ENCODE measurements at places on chromosomes 16 and 17.

DNA sequence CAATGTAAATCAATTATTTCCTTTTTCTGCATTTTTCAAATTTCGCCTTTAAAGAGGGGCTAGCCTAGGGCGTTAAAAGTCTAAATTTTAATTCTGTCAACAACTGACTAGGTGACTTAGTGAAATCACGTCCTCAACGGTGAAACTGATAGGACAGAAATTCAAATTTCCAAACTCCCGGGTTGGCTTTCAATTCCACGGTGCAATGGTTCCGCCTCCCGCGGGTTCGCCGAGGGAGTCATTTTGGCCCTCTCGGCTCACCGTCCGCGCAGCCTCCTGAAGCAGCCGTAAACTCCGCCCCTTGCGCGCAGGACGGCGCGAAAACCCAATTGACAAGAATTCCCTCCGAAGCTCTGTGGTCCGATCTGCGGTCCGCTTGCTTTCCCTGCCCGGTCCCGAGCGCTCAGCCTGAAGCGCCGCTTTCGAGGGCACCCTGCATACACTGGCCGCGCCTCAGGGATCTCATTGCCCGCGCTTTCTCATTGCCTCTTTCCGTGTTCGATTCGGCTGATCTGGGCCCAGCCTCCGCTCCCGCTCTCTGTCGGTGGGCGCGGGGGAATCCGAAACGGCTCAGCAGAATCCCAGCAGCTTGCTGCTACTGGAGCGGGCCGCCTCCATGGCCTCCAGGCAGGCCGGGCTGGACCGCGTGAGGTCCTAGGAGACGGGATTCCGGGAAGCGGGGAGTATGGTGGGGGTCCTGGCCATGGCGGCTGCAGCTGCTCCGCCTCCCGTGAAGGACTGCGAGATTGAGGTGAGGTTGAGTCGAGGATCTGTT is at the start of gene ATAD5:
Gene ATAD5 (plus strand): TSS at position 304 of the 775 bp plus-strand sequence. CDS start 382 bp downstream, at position 686.
- peak; percentile 70 for DNase-seq

DNA sequence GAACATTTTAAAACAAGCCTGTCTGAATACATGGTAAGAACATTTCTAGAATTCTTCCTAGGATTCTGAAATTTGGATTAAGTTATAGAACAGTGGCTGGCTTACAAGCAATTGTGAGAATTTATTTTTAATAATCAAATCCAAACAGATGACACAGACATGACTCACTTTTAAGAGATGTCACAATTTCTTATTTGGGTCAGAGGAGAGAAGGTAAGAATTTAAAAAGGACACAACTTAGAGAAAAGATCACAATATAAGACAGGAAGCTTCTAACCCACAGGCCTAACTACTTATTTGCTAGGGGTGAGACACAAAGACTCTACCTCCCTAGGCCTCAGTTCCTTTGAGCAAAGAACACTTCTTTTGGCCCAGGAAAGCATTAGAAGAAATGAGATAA is 32.7 kb downstream of the ZZEF1 start:
- no peak for DNase-seq

DNA sequence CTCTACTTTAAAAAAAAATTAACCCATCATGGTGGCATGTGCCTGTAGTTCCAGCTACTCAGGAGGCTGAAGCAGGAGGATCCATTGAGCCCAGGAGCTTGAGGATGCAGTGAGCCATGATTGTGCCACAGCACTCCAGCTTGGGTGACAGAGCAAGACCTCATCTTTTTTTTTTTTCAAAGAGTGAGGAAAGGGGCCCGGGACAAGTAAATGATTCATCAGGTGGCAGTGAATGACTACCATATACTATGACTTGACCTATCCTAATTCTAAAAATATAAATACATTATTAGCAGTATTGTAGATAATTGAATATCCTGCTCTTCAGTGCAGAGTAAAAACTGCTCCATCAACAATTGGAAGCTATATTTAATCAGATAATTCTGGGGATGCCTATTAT is 55.3 kb downstream of the CLUH start:
- DNase-seq: no peak

DNA sequence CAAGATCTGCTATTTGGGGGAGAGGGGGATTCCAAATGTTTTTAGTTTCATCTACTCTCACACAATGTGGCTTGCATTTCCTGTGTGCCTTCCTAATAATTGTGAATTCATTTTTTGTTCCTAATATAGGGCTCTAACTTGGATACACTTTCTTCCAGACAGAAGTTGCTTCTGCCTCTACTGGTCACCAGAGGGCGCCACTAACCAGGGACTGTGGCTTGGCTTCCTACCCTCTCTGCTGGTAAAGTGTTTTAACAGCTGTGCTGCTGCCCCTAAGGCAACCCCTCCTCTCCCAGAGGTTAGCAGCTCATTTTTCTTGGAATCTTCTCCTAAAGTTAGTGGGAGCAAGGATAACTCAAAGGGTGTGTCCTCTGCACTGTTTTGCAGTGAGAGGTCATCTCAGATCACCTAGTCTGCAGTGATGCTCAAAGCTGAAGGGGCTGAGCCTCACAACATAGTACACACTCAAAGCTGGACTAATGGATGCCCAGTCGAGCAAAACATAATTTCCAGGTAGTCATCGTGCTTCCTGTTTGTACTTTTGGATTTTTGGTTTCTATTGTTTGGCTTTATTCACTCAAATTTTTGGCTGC is 5.0 kb upstream of the PRSS54 start:
- no peak for DNase-seq

DNA sequence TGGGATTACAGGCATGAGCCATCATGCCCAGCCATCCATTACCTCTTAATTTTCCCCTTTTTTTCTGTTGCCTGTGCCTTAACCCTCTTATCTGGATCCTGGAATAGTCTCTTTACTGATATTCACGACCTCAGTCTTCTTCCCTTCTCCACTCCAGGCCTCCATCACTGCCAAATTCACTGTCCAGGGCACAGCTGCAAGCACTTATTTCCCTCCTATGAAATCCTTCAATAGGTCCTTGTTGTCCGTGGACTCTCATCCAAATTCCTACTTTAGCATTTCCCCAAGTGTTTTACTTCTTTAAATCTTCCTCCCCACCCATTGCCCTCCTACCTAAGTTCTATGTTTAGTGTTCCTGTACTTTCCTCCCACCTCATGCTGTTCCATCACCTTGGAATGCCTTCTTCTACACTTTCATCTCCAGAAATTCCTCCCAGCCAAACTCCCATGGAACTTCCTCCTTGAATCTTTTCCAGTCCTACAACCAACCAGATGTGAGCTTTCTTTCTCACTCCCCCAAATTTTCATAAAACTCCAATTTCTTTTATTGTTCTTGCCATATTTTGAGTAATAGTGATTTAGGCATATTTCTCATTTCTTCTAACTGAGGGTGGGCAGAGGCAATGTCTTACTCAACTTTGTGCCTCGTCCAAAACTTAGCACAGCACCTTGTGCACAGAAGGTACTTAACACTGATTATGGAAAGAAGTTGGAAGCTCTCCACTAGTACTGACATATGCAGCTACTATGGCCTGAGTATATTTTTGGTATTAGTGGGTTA is 35.3 kb downstream of the FAM20A start:
- no peak for DNase-seq

DNA sequence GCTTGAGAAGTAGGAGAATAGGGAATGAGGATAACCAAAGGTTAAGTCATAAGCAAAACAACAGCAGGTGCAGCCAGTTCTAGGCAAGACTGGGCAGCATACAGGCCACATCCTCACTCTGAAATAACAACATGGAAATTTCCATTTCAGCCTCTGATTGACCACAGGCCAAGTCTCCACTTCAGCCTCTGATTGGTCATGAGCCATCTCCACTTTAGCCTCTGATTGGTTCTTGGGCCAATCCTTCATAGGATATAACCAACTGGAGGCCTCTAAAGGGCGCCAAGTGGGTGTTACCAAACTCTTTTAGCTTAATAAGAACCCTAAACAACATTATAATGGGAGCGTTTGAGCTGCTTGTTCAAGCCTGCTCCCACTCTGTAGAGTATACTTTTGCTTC is 512.0 kb downstream of the NPIPA7 start:
- DNase-seq: no peak

DNA sequence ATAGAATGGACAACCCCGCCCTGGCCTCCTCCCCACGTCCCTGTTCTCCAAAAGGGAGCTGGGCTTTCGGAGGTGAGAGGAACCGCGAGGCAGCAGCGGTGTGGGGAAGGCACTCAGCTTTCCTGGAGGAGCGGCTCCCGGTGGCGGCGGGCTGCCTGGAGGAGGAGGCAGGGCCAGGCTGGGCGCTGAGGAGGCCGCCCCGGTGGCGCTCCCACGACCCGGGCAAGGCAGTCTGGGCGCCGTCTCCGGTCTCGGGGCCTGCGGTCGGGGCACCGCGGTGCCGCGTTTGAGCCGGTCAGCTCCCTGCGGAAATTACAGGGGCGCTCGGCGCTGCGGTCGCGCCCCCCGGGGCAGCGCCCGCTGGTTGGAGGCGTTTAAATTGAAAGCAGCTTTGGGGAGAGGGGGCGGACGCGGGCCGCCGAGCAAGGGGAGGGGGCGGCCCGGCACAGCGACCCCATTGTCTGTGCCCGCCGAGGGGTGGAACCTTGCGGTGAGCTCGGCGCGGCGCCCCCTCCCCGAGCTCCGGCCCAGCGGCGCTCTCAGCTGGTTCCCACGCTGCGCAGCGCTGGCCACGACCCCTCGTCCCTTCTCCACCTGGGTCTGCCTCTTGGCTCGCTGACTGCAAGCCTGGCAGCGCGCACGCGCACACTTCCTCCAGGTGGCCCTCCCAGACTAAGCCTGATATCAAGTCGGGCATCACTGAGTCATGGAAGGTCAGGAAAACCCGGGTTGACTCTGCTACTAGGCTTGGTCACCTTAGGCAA is 58.7 kb upstream of the DLX4 start:
- DNase-seq: peak; percentile 4

- no peak for DNase-seq
Measured at GRCh38 chr16:65744401-65744800, 622.1 kb upstream of the CDH5 start.

DNA sequence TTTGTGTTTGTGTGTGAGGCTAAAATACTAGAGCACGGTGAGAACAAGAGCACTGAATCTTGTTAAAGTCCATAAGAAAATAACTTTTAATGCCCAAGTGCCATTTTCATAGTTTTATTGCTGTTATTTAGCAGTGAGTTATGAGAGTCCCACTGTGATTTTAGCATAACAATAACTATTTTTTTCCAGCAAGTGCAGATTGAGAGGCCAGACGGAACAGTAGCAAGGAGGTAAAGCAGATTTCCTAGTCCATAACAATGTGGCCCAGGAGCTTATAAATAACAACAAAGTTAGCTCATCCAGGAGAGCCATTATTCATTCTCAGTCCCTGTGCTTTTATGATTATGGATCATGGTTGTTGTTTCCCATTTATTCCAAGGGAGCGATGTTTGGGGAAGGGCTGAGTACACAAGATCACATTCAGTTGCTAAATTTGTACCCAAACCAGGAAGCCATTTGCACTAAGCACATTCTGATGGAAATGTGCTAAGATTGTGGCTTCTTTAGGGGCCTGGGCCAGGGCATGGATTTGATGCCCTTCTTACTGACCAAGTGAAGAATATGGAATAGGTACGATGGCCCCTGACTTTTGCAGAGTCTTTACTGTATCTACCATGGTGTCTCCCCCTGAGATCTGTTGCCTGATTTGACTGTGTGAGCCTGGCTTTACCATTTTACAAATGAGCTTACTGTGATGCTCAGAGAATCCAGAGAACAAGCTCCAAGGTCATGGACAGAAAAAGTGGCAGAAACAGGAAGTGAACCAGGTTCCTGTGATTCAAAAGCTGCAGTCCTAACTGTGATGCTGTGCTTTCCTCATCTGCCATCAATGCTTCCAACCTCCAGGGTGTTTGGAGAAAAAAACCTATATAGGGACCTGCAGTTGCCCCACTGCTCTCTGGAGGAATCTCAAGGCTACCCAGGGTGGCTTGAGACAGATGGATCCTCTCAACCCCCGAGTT is 204.7 kb upstream of the HSBP1 start:
- DNase-seq: no peak

- DNase-seq: no peak
Measured at GRCh38 chr17:57782647-57783337, 37.7 kb upstream of the CCDC182 start.

- no peak for DNase-seq
Measured at GRCh38 chr16:89605186-89605970, 8.1 kb upstream of the DPEP1 start.

- no peak for DNase-seq
Measured at GRCh38 chr16:77374384-77374783, 60.5 kb downstream of the ADAMTS18 start.
